Large intestine (tissue), 12 donors: ENCODE measurements at places on chromosomes 4 and X. TPM values are rescaled to one million over a fixed set of nuclear protein-coding genes. Genes with fewer than 3 reads are reported as not detected.

ATOH1 gene
- 34.2 TPM for polyA plus RNA-seq

BLTP1 gene
- polyA plus RNA-seq = 61.9 TPM

CTAG1B gene
- not detected for polyA plus RNA-seq

CPZ gene
- polyA plus RNA-seq = 3.1 TPM

NDST3 gene
- polyA plus RNA-seq = 0.85 TPM

STS gene
- 3.5 TPM for polyA plus RNA-seq

MUC7 gene
- polyA plus RNA-seq = not detected

DRD5 gene
- 0.16 TPM for polyA plus RNA-seq

TRIM61 gene
- 6.0 TPM for polyA plus RNA-seq

PCDH18 gene
- 39.0 TPM for polyA plus RNA-seq

AMELX gene
- polyA plus RNA-seq = not detected

SPANXD gene
- polyA plus RNA-seq = not detected

GPR173 gene
- polyA plus RNA-seq = 7.8 TPM

OTUD4 gene
- polyA plus RNA-seq = 37.0 TPM

CLNK gene
- 0.52 TPM for polyA plus RNA-seq

GABRB1 gene
- 0.27 TPM for polyA plus RNA-seq

HTN3 gene
- polyA plus RNA-seq = not detected

HS6ST2 gene
- polyA plus RNA-seq = 0.97 TPM

PACRGL gene
- polyA plus RNA-seq = 20.8 TPM

NSG1 gene
- 30.1 TPM for polyA plus RNA-seq

SOWAHD gene
- 4.4 TPM for polyA plus RNA-seq

AKAP4 gene
- polyA plus RNA-seq = 0.07 TPM

ELF4 gene
- 32.0 TPM for polyA plus RNA-seq

TSPAN5 gene
- polyA plus RNA-seq = 9.9 TPM

XAGE1A gene
- not detected for polyA plus RNA-seq

ABRAXAS1 gene
- polyA plus RNA-seq = 17.6 TPM

FREM3 gene
- polyA plus RNA-seq = 0.16 TPM

SERTM2 gene
- polyA plus RNA-seq = 0.30 TPM

SSX4B gene
- not detected for polyA plus RNA-seq

DDIT4L gene
- 1.5 TPM for polyA plus RNA-seq

GPC4 gene
- 12.4 TPM for polyA plus RNA-seq

LPAR4 gene
- 3.6 TPM for polyA plus RNA-seq

PRDM5 gene
- polyA plus RNA-seq = 14.7 TPM

PWWP3B gene
- polyA plus RNA-seq = 18.1 TPM

MED12 gene
- 34.4 TPM for polyA plus RNA-seq

CSAG2 gene
- not detected for polyA plus RNA-seq

EGF gene
- 28.3 TPM for polyA plus RNA-seq
